Activated T-cell treated with anti-CD3 and anti-CD28 coated beads, Interleukin-2, amount 50 U/mL, for 24 hours (primary cell): ENCODE measurements at places on chromosomes 2 and 18.

DNA sequence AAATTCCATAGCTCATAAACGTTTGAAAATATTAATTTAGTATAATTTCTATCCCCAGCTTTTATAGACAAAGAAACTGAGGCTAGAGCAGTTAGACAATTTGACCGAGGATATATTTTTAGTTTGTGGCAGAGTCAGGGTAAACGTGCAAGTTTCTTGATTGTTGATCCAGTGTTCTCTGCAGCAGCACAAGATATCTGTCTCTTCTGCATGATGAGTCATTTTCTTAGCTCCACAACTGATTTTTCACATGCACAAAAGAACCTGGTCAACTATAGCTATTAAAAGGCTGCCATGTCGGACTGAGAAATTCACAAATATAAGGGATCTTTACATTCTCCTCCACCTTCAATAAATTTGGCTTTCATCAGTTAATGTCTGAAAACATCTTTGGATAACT is 143.4 kb upstream of the CYP26B1 start:
- no peak for DNase-seq

DNA sequence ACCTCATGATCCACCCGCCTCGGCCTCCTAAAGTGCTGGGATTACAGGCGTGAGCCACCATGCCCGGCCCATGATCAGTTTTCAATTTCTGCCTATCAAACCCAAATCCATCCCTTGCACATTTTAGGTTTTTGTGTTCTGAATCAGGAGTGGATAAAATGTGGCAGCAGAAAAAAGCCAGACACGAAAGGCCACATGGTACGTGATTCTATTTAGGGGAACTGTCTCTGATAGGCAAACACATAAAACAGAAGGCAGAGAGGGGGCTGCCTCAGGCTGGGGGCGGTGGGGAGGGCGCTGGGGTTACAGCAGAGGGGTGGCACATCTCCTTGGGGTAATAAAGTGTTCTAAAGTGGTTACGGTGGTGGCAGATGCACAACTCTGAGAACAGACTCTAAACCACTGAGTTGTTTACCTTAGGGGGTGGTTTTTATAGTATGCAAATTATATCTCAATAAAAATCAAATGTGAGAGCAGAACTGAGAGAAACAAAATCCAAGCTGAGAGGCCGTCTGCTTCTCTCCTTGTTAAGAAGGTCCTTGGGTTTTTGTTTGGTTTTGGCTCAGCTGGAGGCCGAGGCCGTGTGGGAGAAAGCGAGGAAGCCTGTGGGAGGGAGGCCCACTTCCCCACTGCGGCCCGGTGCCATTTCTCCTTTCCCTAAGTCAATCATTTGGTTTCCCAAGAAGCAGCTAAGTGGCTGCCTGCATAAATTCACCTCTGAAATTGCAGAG is 78.0 kb downstream of the SOWAHC start:
- DNase-seq: no peak

- no peak for DNase-seq
These were observed 82.3 kb downstream of the POLR1A start for GRCh38 chr2:86023366-86023712.

GRCh38 chr2:25129901-25130520 is 38.4 kb downstream of the POMC start:
- no peak for DNase-seq

DNA sequence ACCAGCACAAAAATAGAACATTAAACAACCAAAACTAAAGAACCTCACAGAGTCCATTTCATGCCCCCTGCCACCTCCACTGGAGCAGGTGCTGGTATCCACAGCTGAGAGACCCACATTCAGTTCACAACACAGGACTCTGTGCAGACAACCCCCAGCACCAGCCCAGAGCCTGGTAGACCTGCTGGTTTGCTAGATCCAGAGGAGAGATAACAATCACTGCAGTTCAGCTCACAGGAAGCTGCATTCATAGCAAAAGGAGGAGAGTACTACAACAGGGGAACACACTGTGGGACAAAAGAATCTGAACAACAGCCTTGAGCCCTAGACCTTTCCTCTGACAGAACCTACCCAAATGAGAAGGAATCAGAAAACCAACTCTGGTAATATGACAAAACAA is 326.7 kb downstream of the METTL4 start:
- no peak for DNase-seq

- DNase-seq: no peak
These were observed 40.5 kb downstream of the ANKRD12 start for GRCh38 chr18:9177031-9177430.

- no peak for DNase-seq
These were observed 124.8 kb downstream of the TTC32 start for GRCh38 chr2:19776941-19777514.

GRCh38 chr2:73099486-73099885 is 13.3 kb downstream of the RAB11FIP5 start:
- DNase-seq: no peak

DNA sequence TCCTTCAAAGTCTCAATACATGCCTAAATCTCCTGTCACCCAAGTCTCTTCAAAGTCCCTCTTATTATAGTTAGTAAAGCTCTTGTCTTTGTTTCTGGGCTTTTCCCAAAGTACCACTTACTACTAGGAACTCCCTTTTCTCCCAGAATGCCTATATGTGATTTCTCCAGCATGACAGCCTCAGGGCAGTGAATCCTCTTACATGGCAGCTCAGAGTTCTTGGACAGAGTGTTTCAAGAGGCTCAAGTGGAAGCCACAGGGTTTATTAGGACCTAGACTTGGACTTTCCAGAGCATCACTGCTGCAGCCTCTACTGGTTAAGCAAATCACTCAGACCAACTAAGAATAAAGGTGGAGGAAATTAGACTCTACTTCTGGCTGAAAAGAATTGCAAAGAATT is 98.9 kb downstream of the CSRNP3 start:
- DNase-seq: no peak

GRCh38 chr18:8889489-8889888 is 184.1 kb downstream of the MTCL1 start:
- DNase-seq: no peak

- DNase-seq: peak; percentile 88
These were observed 484 bp upstream of the DARS1 start for GRCh38 chr2:135985826-135986393.

GRCh38 chr18:63859781-63860475 is 27.6 kb upstream of the SERPINB2 start:
- no peak for DNase-seq

GRCh38 chr18:50494569-50494968 is 65.3 kb upstream of the MAPK4 start:
- DNase-seq: no peak

GRCh38 chr2:38947241-38948239 is 57.9 kb downstream of the ARHGEF33 start:
- DNase-seq: peak; percentile 66

DNA sequence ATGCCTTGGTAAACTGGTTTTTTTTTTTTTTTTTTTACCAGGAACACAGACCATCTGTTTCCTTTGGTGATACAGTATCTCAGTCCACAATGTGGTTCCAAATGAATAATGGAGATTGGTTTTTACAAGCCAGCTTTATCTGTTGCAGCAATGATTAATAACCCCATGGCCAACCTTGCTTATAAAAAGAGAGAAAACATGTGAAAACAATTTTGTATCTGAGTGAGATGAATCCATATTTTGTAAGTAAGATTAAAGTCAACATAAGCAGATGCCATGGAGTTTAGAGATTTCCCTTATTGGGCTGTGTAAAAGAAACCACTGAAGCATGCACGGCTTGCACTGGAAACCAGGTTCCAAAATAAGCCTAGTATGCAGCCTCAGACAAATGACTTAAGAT is 108.6 kb upstream of the CNTNAP5 start:
- DNase-seq: no peak

GRCh38 chr2:177597759-177598158 is 205.2 kb downstream of the AGPS start:
- no peak for DNase-seq

GRCh38 chr18:21457179-21457535 is 143.3 kb downstream of the ESCO1 start:
- DNase-seq: no peak

GRCh38 chr18:11757084-11757590 is 68.1 kb downstream of the GNAL start:
- DNase-seq: no peak

DNA sequence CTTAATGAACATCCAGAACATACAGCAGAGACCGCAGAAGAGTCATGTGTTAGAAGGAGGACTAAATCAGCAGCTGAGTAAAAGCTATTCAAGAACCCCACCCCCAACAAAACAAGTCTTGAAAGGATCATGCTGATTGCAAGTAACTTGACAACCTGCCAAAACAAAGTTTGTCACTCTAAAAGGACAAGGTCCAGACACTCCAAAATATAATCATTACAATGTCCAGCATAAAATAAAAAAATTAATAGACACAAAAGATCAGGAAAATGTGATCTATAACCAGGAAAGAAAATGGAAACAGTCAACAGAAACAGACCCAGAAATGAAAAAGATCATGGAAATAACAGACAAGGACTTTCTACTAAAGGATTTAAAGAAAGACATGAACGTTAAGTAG is 28.5 kb downstream of the CCDC88A start:
- no peak for DNase-seq

DNA sequence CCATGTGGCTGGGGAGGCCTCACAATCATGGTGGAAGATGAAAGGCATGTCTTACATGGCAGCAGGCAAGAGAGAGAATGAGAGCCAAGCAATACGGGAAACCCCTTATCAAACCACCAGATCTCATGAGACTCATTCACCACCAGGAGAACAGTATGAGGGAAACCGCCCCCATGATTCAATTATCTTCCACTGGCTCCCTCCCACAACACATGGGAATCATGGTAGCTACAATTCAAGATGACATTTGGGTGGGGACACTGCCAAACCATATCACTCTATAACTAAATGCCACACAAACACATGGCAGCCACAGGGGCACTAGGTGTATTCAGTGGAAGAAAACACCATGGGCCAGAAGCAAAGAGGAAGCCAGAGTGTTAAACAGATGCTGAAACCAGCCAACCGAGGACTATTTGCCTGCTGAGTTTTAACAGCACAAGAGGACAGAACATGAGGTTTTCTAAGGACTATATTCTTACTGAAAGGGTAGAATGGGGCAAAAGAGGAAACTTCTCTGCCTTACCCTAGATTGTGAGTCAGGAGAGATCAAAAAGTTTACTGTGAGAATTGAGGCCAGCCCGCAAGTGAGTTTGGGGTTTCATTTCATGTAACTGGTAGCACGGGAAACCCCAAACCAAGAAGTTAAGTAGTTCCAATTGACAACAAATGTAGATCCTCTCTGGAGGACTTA is 49.2 kb downstream of the SIGLEC15 start:
- DNase-seq: peak; percentile 64

- DNase-seq: peak; percentile 32
These were observed 34.1 kb downstream of the WDR35 start for GRCh38 chr2:19955544-19956422.

- no peak for DNase-seq
These were observed 361.2 kb downstream of the FSIP2 start for GRCh38 chr2:186099826-186100225.
